Hair follicle dermal papilla cell (primary cell): ENCODE measurements at places on chromosomes 6 and 20. TPM values are rescaled to one million over a fixed set of nuclear protein-coding genes. Genes with fewer than 3 reads are reported as not detected.

The GTF2H4 gene
- total RNA-seq = 10.1 and 11.8 TPM in 2 replicates

The SRMS gene
- not detected in 2 replicates for total RNA-seq

The CLPSL1 gene
- not detected in 2 replicates for total RNA-seq

The BPI gene
- total RNA-seq = not detected in 2 replicates

The SAPCD1 gene
- 0.61 TPM in 1 of 2 replicates, not detected in the other for total RNA-seq

The HMGCLL1 gene
- total RNA-seq = 0.16 and 0.24 TPM in 2 replicates

The CLDN20 gene
- total RNA-seq = not detected in 2 replicates

The ZNF391 gene
- total RNA-seq = 0.49 and 3.5 TPM in 2 replicates

The AIF1 gene
- not detected in 2 replicates for total RNA-seq

The NOTCH4 gene
- total RNA-seq = 0.12 and 0.49 TPM in 2 replicates

The LAMA4 gene
- total RNA-seq = 418 and 518 TPM in 2 replicates
